ENCODE measurements at places on chromosomes 1 and 21. TPM values are rescaled to one million over a fixed set of nuclear protein-coding genes. Genes with fewer than 3 reads are reported as not detected.

GRCh38 chr1:172746091-172746949 lies 87.4 kb downstream of the FASLG start:
- no peak overlapping the region for H3K4me3 ChIP-seq
- no peak overlapping the region for H3K27ac ChIP-seq
- peaks cover 23% of the 10 kb centered on the region for H3K4me1 ChIP-seq
- DNase-seq, result no peak
- no peaks in the 10 kb centered on the region for H3K36me3 ChIP-seq

- no peaks in the 10 kb centered on the region for H3K36me3 ChIP-seq
- no peak overlapping the region for H3K4me3 ChIP-seq
- peaks cover 15% of the 10 kb centered on the region for H3K4me1 ChIP-seq
- DNase-seq, result no peak
- H3K27ac ChIP-seq, result no peak overlapping the region
Measured at GRCh38 chr1:111733183-111733991, 5.8 kb downstream of the INKA2 start.

- H3K36me3 ChIP-seq, result no peaks in the 10 kb centered on the region
- no peak overlapping the region for H3K4me3 ChIP-seq
- H3K27ac ChIP-seq, result no peak overlapping the region
- no peaks in the 10 kb centered on the region for H3K27me3 ChIP-seq
- no peaks in the 10 kb centered on the region for H3K4me1 ChIP-seq
- DNase-seq, result no peak
Measured at GRCh38 chr1:7108251-7108650, 323.0 kb downstream of the CAMTA1 start.

GRCh38 chr1:119097380-119097779 lies 43.1 kb downstream of the WARS2 start:
- H3K4me1 ChIP-seq, result no peaks in the 10 kb centered on the region
- no peak for DNase-seq
- H3K27ac ChIP-seq, result no peak overlapping the region
- H3K36me3 ChIP-seq, result no peaks in the 10 kb centered on the region
- no peaks in the 10 kb centered on the region for H3K27me3 ChIP-seq

DNA sequence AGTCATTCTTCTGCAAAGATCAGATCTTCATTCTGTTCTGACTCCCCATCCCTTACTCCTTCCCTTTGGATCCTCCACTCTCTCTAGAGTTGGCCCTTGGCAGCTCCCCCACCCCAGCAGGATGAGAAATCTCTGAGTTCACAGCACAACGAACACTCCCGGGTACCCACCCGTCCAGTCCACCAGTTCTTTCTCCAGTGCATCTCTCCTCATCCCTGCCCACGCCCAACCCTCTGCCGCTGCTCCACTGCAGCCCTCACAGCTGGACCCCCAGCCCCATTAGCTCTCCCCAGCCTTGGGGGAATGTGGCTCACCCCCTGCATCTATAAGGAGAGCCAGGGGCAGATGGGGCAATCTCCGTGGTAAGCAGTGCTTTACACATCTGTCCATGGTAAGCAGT lies 125.7 kb downstream of the MATN1 start:
- H3K36me3 ChIP-seq, result no peaks in the 10 kb centered on the region
- no peak overlapping the region for H3K4me3 ChIP-seq
- no peaks in the 10 kb centered on the region for H3K27me3 ChIP-seq
- H3K4me1 ChIP-seq, result no peaks in the 10 kb centered on the region

GRCh38 chr1:52474807-52475206 lies 70.4 kb downstream of the PRPF38A start:
- H3K27ac ChIP-seq, result no peak overlapping the region
- no peak overlapping the region for H3K4me3 ChIP-seq
- peaks cover 30% of the 10 kb centered on the region for H3K36me3 ChIP-seq
- no peaks in the 10 kb centered on the region for H3K27me3 ChIP-seq
- H3K4me1 ChIP-seq, result no peaks in the 10 kb centered on the region

- no peaks in the 10 kb centered on the region for H3K36me3 ChIP-seq
- no peak overlapping the region for H3K4me3 ChIP-seq
Measured at GRCh38 chr1:231719485-231720183, 93.0 kb downstream of the DISC1 start.

- H3K27ac ChIP-seq, result no peak overlapping the region
- no peaks in the 10 kb centered on the region for H3K4me1 ChIP-seq
- H3K27me3 ChIP-seq, result no peaks in the 10 kb centered on the region
Measured at GRCh38 chr21:28752131-28752530, 240.5 kb downstream of the LTN1 start.

DNA sequence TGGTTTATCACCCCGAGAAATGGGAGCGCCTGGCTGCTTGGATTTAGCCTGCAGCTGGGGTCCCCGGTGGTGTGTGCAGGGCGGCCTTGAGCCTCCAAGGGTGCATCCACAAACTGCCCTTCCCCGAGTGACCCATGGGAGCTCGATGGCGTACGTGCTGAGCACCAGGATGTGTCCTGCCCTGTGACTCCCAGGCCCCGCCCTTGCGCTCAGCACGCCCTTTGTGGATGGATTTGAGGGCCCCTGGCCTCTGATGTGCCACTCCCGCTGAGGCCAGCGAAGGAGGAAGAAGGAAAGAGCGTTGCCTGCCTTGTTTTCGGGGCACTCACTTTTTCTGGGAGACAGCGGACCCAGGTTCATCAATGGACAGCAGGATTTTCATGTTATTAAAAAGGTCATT lies 1.7 kb upstream of the TFF3 start:
- H3K27me3 ChIP-seq, result no peaks in the 10 kb centered on the region
- H3K4me1 ChIP-seq, result peaks cover 7% of the 10 kb centered on the region
- peak; percentile 25 for DNase-seq
- H3K36me3 ChIP-seq, result no peaks in the 10 kb centered on the region
- no peak overlapping the region for H3K27ac ChIP-seq

- H3K27me3 ChIP-seq, result no peaks in the 10 kb centered on the region
- H3K27ac ChIP-seq, result no peak overlapping the region
- no peak overlapping the region for H3K4me3 ChIP-seq
- H3K36me3 ChIP-seq, result no peaks in the 10 kb centered on the region
- DNase-seq, result no peak
Measured at GRCh38 chr1:180603223-180603849, 28.5 kb upstream of the XPR1 start.

DNA sequence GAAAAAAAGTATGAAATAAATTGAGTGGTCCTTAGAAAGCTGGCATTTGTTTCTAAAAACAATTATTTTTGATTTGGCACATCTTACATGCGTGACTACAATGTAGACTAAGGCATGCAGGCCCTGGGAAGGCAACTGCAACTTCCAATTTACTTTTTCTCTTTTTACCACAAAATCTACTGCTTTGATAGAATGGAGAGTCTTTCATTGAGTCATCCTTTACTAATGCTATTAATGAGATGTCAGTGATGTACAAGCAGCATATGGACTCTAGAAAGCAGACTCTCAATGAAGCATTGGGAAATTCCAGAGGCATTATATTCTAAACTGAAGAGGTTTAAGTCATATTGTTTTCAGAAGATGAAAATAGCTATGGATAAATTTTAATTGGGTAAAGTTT lies 29.6 kb upstream of the PRRX1 start:
- H3K4me1 ChIP-seq, result no peaks in the 10 kb centered on the region
- H3K27ac ChIP-seq, result no peak overlapping the region
- DNase-seq, result no peak

GRCh38 chr1:153474347-153474746 lies 13.9 kb upstream of the S100A7 start:
- H3K36me3 ChIP-seq, result no peaks in the 10 kb centered on the region
- H3K4me3 ChIP-seq, result no peak overlapping the region
- DNase-seq, result no peak
- H3K27me3 ChIP-seq, result peaks cover 4% of the 10 kb centered on the region
- H3K27ac ChIP-seq, result no peak overlapping the region

DNA sequence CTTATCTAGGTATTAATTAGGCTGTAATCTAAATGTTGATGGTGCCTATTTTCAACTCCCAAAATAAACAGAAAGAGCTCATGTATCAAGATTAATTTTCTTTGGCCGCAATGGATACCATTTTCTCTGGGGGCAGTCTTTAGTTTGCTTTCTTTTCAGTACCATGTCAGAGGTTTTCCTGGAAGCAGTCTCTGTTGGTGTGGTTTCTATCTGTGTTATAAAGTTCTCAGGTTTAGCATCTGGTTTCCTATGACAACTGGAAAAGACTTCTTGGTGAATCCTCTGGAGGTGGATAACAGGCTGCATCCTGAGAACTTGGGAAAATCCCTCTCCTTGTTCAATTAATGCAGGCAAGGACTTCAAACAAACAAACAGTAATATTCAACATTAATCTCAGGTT lies 38.7 kb upstream of the BATF3 start:
- H3K4me3 ChIP-seq, result no peak overlapping the region
- peaks cover 4% of the 10 kb centered on the region for H3K36me3 ChIP-seq
- no peak overlapping the region for H3K27ac ChIP-seq
- H3K27me3 ChIP-seq, result no peaks in the 10 kb centered on the region

- H3K27ac ChIP-seq, result no peak overlapping the region
- no peaks in the 10 kb centered on the region for H3K4me1 ChIP-seq
- no peak for DNase-seq
- H3K27me3 ChIP-seq, result no peaks in the 10 kb centered on the region
Measured at GRCh38 chr1:17569200-17570139, 30.0 kb downstream of the ARHGEF10L start.

GRCh38 chr1:161954466-161954865 lies 69.2 kb downstream of the OLFML2B start:
- no peaks in the 10 kb centered on the region for H3K27me3 ChIP-seq
- no peak overlapping the region for H3K4me3 ChIP-seq
- peaks cover 10% of the 10 kb centered on the region for H3K36me3 ChIP-seq

DNA sequence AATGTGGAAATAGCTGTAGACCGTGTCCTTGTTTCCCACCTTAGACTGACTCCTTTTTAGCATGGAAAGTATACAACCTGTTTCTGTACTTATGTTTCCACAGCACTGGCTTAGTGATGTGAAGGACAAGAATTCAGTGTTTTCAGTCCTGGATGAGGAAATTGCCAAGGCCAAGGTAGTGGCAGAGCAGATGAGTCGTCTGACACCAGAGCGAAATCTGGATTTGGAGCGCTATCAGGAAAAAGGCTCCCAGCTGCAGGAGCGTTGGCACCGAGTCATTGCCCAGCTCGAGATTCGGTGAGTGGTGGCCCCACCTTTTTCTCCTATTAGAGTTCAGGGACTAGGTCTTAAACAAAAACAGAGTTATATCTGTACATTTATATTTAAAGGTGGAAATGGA lies 112.6 kb downstream of the MACF1 start:
- no peak overlapping the region for H3K27ac ChIP-seq
- no peak overlapping the region for H3K4me3 ChIP-seq
- H3K4me1 ChIP-seq, result no peaks in the 10 kb centered on the region
- DNase-seq, result no peak

DNA sequence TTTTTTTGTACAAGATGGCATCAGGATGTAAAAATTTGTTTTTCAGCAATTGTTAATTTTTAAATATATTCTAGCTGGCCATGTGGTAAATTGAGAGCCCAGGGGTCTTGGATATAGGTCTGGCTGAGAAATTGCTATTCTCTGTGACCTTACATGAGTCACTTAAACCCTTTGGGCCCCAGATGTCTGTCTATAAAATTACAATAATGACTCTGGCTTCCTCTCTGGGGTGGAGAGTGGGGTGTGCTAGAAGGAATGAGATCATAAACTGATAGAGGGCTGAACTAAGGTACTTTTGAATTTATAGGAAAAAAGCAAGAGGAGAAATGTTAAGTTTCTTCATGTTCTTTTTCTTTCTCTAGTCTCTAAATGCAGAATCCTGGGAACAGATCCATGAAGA lies 12.4 kb upstream of the TCHH start:
- no peak overlapping the region for H3K27ac ChIP-seq
- peaks cover 42% of the 10 kb centered on the region for H3K27me3 ChIP-seq
- no peaks in the 10 kb centered on the region for H3K4me1 ChIP-seq
- H3K4me3 ChIP-seq, result no peak overlapping the region
- DNase-seq, result no peak

- H3K36me3 ChIP-seq, result no peaks in the 10 kb centered on the region
- peak overlapping the region; percentile 13 for H3K27ac ChIP-seq
- H3K4me3 ChIP-seq, result peak overlapping the region; percentile 22
- H3K27me3 ChIP-seq, result no peaks in the 10 kb centered on the region
- peaks cover 32% of the 10 kb centered on the region for H3K4me1 ChIP-seq
Measured at GRCh38 chr1:51515312-51515960, 3.6 kb downstream of the EPS15 start.

DNA sequence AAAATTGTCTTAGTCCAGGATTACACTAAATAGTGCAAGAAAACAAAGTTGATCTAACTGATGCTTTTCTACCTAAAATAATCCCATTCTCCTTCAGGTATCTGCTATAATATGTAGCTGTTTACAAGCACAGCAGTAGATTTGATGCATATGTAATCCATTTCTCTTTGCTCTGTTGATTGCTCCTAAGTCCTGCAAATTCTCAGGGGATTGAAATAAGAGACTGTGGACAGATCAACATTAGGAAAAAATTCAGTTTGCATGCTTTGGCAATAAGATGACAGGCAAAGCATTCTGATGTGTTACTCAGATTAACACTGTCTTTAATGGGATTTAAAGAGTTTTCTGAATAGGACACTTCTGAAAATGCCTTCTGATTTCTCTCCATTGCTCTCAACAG lies 34.7 kb downstream of the RNF11 start:
- peaks cover 18% of the 10 kb centered on the region for H3K4me1 ChIP-seq
- peaks cover 30% of the 10 kb centered on the region for H3K36me3 ChIP-seq
- no peak overlapping the region for H3K27ac ChIP-seq

DNA sequence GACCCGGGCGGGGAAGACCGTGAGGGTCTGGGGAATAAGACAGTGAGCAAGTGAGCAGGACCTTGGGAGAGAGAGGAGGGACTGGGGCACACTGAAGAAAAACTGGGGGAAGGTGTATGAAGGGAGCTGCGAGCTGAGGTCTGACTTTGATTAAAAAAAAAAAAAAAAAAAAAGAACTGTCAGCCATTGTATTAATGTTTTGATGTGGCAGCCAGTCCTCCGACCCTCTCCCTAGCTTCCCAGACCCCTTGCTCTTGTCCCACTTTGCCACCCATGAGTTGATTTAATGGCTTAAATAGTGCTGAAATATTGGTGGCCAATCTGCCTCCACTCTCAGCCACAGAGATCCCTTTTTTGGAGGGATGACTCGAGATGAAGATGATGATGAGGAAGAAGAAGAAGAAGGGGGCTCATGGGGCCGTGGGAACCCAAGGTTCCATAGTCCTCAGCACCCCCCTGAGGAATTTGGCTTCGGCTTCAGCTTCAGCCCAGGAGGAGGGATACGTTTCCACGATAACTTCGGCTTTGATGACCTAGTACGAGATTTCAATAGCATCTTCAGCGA lies 652 bp downstream of the HAX1 start:
- H3K4me3 ChIP-seq, result peak overlapping the region; percentile 82
- H3K4me1 ChIP-seq, result peaks cover 27% of the 10 kb centered on the region
- peaks cover 51% of the 10 kb centered on the region for H3K36me3 ChIP-seq
- no peaks in the 10 kb centered on the region for H3K27me3 ChIP-seq
- DNase-seq, result no peak
- peak overlapping the region; percentile 81 for H3K27ac ChIP-seq

Gene ZFP69B
- 1.8 TPM for total RNA-seq

Gene PIK3R3
- total RNA-seq, result 0.38 TPM

Gene SPATA21
- total RNA-seq, result not detected
